ENCODE measurements at places on chromosomes 6 and 20.

DNA sequence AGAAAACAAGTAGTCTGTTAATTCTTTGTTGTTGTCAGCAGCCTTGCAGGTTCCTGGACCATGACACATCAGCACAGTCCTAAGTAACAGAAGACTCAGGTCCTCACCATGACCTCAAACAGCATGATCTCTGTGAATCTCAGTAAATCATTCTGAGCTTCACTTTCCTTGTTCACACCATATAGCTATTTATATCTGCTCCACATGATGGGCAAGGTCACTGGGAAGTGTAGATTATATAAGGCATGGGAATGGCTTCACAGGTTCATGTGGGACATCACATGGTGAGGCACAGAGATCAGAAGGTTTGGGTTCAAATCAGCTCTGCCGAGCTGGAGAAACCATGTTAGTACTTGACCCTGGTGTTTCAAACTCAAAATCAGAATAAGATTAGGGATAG lies 245.4 kb upstream of the SPTLC3 start:
- DNase-seq: no peak

DNA sequence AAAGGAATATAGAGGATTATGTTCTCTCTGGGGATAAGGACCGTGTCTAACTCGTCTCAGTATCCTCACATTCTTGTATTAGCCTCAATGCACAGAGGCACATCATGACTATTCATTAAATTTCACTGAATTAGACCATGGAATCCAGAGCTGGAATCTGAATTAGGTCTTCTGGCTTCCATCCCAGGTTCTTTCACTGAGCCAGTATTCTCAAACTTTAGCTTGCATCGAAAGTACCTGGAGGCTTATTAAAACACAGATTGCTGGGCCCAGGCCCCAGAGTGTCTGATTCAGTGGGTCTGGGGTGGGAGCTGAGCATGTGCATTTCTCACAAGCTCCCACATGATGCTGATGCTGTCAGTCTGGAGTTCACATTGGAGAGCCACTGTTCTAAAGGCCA lies 142.0 kb downstream of the UST start:
- no peak for DNase-seq

DNA sequence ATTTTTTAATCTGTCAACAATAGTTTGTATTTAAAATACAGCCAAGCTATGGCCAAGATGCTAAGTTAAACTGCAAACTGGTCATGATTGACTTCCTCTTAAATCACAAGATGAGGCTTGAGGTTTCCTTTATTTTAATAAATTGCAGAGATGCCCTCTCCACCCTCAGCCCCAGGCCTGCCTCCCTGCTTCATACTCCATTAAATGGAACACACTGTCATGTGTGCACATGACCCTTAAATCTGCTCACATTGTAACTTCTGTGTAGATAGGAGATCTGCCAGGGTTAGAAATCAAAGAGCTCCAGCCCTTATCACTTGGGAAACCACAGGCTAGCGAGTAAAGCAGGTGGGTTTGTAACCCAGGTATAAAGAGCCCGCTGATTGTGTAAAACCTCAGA lies 20.8 kb downstream of the DUSP22 start:
- no peak for DNase-seq

DNA sequence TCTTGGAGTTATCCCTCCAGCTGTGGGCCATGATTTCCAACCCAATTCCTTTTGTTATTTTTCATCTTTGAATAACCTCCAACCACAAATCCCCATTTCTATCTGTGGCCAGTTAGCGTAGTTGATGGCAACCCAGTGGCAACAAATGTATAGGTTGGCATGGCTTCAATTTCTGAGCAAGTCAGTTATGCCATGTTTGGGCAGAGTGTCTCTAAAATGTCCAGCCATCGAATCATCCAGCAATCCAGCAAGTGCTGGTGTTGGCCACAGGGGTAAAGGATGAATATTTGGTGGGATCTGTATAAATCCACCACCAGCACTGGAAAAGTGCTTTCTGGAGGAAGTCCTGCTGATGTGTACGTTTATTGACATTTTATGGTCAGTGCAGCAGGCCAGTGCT lies 233.3 kb downstream of the MYLK4 start:
- DNase-seq: no peak

GRCh38 chr6:28104392-28105244 lies 19.8 kb upstream of the ZSCAN16 start:
- peak; percentile 92 for DNase-seq

GRCh38 chr6:113847447-113847846 lies 9.7 kb upstream of the MARCKS start:
- DNase-seq: no peak

DNA sequence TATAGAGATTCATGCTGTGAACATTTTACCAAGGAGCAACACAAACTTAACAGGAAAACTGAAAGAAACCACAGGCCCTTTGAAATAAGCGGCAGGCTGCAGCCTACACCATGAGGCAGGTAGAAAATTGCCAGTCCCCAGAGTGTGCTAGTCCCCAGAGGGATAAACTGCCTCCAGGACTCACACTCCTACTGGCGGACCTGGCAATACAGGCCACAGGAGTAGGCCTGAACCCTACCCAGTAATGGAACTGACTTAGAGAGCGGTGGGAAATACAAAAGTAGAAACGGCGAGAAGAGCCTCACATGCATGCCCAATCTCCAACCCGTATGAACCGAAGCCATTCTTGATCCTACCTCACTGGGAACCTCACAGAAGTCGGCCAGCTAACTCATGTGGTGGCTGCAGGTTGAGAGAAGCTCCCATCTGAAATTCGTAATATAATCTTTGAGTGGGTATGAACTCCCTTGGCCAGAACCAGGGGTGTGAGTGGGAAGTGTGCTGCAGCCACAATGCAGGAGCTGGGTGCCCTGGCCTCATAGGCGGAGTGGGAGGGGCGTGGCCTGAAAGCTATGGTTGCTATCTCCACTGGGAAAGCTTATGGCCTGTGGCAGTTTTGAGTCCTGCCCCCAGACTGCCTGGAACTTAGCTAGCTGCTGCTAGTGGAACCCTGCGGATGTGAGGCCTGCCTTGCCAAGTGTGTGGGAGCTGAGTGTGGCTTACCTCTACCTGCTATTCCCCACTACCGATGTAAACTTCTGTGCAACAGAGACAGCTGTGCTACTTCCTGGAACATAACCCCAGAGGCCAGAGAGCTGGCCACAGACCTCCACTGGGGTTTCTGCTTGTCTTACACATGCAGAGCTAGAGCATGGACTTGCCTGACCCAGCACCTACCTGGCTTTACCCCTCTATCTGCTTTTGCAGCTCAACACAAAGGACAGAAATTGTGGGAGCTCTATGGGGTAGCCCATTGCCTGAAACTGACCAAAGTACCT lies 146.5 kb upstream of the COL21A1 start:
- no peak for DNase-seq

All from urothelium cell line (cell line).